ENCODE measurements at places on chromosomes 11 and 22.

GRCh38 chr22:47778160-47778658 lies 1015.8 kb downstream of the TBC1D22A start:
- DNase-seq = no peak

DNA sequence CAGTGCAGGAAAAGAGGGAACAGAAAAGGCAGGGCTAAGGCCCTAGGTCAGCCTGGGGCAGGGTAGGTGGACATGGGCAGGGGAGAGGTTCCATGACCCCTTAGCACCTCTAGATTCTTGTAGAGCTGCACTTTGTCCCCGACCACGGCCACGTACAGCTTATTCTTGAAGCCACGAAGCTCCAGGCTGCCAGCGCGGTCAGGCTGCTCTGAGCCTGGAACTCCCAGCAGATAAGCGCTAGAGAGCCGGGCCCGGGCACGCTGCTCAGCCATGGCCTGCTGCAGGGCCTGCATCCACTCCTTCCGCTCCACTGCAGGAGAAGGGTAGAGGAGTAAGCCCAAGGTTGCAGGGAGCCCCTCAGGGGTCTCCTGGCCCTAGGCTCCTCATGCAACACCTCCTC lies 36.1 kb upstream of the PDE2A start:
- DNase-seq = no peak

DNA sequence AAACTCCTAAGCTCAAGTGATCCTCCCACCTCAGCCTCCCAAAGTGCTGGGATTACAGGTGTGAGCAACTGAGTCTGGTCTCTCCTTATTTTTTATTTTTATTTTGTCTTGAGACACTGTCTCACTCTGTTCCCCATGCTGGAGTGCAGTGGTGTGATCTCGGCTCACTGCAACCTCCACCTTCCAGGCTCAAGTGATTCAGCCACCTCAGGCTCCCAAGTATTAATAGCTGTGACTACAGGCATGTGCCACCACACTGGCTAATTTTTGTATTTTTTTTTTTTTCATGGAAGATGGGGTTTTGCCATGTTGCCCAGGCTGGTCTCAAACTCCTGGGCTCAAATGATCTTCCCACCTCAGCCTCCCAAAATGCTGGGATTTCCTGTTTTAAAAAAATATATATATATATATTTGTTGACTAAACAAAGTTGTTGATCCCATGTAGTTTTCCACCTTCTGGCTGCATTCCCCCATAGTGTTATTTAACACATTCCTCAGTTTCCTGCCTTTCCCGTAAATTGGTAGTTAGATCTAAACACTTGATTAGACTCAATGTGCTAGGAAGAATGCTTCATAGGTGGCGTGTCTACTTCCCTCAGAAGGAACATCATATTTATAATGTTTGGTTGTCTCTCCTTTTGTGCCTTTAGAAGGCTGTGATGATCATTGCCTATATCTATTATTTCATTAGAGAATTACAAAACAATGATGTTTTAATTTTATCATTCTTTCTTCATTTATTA lies 38.8 kb downstream of the LRRC32 start:
- no peak for DNase-seq

DNA sequence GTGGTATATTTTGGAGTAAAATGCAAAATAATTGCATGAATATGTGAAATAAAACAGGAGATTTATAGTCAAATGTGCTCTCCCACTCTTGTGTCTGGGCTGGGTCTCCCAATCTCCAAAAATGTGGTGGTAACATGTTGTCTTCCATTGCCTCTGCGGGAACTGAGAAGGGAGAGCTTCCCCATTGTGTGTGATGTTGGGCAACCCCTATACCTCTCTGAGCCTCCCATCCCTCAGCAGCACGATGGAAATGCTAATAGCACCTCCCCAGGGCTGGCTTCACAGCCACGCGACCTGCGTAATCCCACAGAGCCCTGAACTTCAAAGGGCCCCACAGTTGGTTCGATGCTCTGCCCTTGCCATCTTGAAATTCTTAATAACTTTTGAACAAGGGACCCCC lies 72.0 kb downstream of the TP53I11 start:
- DNase-seq = no peak

DNA sequence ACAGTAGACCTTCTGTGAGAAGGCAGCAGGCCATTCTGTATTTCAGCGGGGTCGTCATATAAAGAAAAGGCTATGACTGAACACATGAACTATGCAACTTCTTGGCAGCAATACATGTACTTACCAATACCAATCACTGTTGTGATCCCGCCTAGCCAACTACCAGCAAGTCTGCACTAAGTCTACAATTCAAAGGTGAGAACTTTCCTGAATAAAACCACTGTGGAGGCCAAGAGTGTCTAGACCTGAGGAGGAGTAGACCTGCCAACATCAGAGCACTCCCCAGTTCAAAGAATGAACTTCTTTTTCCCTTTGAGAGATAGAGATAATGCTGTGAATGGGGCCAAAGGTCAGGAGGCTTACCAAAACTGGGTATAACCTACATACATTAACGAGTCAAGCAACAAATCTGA lies 108.2 kb downstream of the SIK3 start:
- DNase-seq = no peak

- DNase-seq = no peak
These were observed 5.5 kb downstream of the TCIRG1 start for GRCh38 chr11:68044145-68044813.

DNA sequence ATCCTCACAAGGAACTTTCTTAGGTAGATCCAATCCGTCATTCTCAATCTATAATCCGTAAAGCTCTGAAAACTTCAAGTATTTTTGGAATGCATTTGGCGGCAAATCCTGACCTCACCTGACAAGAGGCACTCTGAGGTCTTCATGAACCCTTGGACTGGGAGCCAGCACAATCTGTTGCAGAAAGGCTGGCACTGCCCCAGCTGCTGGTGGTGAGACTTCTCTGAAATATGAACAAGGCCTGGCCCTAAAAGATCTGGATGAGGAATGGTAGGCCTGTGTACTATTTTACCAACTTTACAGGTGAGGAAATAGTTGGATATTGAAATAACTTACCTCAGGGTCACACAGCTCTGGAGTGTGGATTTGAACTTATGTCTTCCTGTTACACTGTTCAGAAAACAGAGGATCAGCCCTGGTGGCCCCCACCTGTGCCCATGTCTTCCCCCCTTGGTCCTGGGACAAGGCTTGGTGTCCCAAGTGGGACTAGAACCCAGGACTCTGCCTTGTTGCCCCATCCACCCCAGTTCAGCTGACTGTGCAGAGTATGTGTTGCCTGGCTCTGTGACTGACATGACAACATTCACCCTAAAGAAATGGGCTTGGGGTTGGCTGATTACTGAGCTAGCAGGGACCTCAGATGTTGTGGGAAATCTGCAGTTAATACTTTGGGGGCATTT lies 471.4 kb downstream of the MN1 start:
- no peak for DNase-seq

DNA sequence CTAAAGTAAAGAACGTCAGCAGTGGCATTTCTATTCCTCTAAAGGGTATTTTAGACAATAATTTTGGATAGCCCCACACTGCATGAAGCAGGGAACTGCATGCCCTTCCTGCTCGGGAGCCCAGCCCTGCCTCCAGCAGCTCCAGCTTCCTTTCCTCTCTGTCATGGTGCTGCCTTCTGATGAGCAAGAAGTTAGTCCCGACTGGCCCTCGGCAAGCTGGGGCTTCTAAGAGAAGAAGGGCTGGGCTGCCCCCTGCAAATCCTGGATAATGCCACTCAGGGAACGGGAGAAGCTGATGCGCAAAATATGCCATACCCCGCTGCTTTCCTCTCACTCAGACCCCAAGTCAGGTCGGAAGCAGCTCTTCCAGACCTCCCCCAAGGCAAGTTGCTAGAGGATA lies 296.4 kb downstream of the ETS1 start:
- no peak for DNase-seq

DNA sequence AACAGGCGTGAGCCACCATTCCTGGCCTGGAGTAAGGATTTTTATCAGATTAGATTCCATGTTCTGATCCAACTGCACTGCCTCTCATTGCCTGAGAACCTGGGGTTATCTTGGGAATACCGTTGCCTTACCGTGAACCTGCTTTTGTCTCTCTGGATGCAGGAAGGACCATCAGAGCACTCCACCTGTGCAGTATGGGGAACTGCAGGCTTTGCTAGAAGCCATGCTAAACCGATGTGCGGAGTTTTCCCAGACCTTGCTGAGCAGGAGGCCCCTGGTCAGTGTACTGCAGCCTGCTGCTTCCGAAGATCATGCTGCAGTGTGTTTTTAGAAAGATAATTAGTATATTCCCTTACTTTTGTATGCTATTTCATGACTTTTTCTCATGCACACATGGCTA lies 43.6 kb downstream of the MEI1 start:
- no peak for DNase-seq

- DNase-seq = no peak
These were observed 35.4 kb upstream of the CARS1 start for GRCh38 chr11:3092603-3093141.

- no peak for DNase-seq
These were observed 1.4 kb downstream of the AIFM3 start for GRCh38 chr22:20968281-20968977.

DNA sequence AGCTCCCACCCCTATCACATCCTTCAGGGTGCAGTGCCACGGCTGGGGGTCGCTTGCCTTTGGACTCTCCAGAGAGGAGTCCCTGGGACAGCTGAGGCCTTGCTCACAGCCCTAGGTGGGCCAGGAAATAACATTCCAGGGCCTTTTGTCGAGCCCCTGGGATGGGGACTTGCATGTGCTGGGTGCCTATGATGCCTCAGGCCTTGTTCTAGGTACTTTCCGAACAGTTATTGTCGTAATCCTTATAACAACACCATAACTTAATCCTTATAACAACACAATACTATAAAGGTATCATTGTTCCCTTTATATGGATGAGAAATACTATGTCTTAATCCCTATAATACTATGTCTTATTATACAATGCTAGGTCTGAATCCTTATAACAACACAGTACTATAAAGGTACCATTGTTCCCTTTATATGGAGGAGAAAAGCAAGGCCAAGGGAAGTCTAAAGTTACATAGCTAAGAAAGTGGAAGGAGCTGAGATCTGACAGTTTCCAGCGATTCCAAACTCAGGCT lies 236.5 kb downstream of the ST3GAL4 start:
- no peak for DNase-seq

DNA sequence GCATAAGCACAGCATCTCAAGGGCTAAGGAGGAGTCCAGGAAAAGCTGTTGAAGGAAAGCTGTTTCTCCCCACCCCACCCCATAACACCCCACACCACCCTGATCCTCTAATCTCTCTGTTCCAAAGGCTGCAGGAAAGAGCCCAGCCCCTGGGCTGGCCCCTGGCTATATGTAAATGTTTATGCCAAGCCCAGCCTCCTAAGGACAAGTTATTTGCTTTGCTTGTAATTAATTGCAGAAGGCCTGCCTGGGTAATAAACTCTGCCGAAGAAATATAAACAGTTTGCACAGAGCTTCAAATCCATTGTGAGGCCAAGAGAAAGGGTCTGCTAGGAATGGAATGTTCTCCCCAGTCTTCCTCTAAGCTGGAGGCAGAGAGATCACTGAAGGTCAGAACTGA lies 21.2 kb downstream of the ARRB1 start:
- no peak for DNase-seq

- DNase-seq = peak; percentile 77
These were observed 65.0 kb upstream of the TMEM45B start for GRCh38 chr11:129750343-129751292.

DNA sequence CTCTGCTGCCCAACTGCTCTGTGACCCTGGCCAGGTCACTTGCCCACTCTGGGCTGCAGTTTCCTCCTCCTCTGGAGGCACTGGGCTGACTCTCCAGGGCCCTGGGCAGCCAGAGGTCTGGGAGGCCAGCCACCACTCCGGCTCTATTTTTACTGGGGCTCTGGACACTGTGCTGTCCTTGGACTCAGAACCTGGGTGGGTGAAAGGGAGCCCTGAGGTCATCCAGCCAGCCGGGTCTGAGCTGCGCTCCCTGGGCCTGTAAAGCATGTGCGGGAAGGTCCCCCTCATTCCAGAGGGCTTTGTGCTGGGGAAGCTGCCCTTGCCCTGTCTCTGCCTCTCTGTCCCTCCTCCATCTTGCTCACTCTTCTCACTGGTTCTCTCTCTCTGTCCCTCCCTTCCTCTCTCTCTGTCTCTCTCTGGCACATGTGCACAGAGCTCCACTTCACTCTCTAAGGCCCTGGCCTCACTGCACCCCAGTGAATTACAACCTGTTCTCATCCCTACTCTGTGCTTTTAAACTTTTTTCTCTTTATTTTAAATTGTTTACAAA lies 24.6 kb downstream of the MB start:
- DNase-seq = no peak

DNA sequence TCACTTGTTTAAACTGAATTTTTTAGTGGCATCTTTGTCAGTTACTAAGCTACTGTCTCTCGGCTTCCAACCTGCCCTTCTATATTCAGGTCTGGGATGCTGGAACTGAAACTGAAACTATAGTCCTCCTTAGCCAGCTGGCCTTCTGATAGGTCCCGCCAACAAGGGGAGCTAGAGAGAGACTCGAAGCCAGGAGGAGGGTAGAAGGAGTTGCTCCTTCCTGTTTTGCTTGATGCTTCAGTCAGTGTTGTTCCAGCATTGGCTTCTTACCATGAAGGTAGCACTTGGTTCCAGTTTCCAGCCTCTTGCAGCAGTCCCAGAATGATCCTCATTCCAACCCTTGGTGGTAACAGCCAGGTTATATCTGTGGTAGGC lies 32.9 kb upstream of the HORMAD2 start:
- peak; percentile 24 for DNase-seq
